ENCODE measurements at places on chromosomes 13 and 19.

DNA sequence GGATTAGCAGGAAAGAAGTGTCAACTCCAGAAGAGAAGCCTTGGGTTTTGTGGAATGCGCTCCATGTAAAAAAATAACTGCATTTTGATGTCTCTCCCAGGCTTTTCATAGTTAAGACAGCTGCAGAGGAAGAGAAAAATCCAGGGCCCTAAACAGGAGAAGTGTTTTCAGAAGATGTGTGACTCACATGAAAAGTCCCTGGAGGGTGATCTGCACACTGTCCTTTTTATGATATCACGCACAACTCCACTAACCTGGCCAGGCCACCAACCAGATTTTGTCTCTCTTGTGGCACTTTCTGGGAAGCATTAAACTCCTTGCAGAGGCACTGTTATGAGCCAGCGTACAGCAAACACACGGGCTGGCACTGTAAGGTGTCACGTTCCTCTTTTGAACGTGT is 267.3 kb downstream of the FGF9 start:
- no peak for DNase-seq

DNA sequence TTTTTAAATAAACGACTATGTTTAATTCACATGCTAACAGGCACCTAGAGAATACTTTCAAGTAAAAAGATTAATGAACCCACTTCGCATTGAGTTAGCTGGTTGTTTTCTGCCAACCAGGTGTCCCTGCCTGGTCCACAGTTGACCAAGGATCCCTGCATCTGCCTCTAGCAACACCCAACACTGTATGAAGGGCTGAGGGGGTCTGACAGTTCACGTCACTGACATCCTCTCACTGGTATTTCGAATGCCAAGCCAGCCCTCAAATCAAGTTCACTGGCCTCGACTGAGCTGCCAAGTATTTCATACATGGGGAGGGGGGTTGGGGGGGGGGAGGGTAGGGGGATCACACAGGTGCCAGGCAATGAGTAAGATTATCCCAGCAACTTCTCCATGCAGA is 25.4 kb downstream of the SLC25A30 start:
- no peak for DNase-seq

GRCh38 chr19:41641879-41642485 is 15.1 kb upstream of the CEACAM4 start:
- peak; percentile 60 for DNase-seq

GRCh38 chr13:53250272-53250875 is 221.8 kb downstream of the OLFM4 start:
- DNase-seq = peak; percentile 83

DNA sequence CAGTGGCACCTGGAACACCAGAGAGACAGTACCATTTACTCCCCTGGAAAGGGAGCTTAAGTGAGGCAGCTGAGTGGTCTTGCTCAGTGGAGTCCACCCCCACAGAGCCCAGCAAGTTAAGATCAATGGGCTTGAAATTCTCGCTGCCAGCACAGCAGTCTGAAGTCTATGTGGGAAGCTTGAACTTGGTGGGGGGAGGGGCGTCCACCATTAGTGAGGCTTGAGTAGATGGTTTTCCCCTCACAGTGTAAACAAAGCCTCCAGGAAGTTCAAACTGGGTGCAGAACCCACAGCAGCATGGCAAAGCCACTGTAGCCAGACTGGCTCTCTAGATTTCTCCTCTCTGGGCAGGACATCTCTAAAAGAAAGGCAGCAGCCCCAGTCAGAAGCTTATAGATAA is 30.3 kb upstream of the CEACAM4 start:
- no peak for DNase-seq

- DNase-seq = no peak
Observed at GRCh38 chr19:40315812-40316470, 30.8 kb upstream of the AKT2 start.

- DNase-seq = peak; percentile 70
Observed at GRCh38 chr13:39776439-39776838, 121.0 kb downstream of the COG6 start.

DNA sequence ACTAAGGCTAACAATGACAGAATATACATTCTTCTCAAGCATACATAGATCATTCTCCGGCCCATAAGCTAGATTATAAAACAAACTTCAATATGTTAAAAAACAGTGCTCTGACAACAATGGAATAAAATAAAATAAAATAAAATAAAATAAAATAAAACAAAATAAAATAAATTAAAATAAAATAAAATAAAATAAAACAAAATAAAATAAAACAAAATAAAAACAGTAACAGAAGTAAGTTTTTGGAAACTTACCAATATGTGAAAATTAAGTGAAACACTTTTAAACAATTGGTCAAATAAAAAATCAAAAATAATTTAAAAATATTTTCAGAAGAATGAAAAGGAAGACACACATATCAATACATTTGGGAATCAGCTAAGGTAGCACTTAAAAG is 1785.8 kb upstream of the PCDH20 start:
- DNase-seq = no peak

- no peak for DNase-seq
Observed at GRCh38 chr13:61989978-61990377, 574.3 kb upstream of the PCDH20 start.

GRCh38 chr19:11172576-11172975 is 17.0 kb upstream of the SPC24 start:
- no peak for DNase-seq

- DNase-seq = peak; percentile 71
Observed at GRCh38 chr13:114077933-114078325, 54.5 kb downstream of the RASA3 start.

- DNase-seq = no peak
Observed at GRCh38 chr13:41554180-41554579, 96.8 kb downstream of the RGCC start.

All from fibroblast of pulmonary artery (primary cell).